ENCODE measurements at places on chromosomes 1 and 21.
A peak's percentile ranks its signal among the peaks of the same experiment; 100 is the strongest.

- DNase-seq: no peak
These were observed 98.1 kb upstream of the CXADR start for GRCh38 chr21:17414766-17415165.

- DNase-seq: no peak
These were observed 28.3 kb upstream of the KIF26B start for GRCh38 chr1:245126530-245126929.

GRCh38 chr21:41235201-41235600 is 67.2 kb downstream of the BACE2 start:
- peak; percentile 10 for DNase-seq

DNA sequence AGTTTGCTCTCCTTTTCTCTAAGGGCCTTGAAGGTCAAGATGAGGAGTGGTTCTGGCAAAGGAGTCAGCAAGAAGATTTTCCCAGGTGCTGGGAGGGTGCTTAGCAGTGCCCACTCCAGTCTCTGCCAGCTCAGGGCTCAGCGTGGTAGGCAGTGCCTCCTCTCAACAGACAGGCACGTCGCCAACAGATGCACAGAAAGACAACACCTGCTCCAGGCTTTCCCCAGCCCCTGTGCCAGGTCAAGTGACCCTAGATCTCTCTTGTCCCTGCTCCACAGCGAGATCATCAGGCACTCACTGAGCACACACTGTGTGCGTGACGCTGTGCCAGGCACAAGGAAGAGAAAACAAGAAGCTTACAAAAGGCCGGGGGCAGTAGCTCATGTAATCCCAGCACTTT is 86.0 kb downstream of the CASZ1 start:
- peak; percentile 59 for DNase-seq

DNA sequence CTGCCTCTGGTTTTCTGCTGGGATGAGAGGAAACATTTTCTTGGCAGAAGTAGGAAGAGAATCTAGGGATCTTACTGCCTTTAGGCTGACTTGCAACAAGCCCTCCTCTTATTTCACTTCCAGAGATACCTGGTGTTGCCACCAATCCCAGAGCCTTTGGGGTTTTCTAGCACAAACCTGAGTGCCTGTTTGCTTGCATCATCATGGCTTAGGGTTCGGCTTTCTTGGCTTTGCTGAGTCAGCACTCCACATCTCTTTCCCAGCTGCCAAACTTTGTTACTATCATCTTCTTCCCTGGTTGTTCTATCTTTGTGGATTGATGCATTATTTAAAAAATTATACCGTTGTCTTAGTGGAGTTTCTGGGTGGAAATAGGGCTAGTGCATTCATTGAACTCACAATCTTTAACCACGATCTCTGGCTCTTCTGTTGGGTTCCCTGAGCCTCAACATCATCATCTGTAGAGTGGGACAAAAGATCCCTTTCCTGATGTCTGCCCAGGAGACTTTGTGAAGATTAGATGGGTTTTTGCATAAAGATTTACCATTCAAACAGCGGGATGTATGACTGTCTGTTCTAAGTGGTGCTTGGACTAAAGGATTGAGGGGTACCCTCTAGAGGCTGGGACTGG is 76.6 kb upstream of the SELENON start:
- no peak for DNase-seq

- DNase-seq: no peak
These were observed 153.5 kb downstream of the RERE start for GRCh38 chr1:8663915-8664329.

- DNase-seq: no peak
These were observed 176.9 kb upstream of the LMO4 start for GRCh38 chr1:87151500-87152421.

GRCh38 chr1:41864471-41865040 is 54.2 kb downstream of the HIVEP3 start:
- DNase-seq: no peak

DNA sequence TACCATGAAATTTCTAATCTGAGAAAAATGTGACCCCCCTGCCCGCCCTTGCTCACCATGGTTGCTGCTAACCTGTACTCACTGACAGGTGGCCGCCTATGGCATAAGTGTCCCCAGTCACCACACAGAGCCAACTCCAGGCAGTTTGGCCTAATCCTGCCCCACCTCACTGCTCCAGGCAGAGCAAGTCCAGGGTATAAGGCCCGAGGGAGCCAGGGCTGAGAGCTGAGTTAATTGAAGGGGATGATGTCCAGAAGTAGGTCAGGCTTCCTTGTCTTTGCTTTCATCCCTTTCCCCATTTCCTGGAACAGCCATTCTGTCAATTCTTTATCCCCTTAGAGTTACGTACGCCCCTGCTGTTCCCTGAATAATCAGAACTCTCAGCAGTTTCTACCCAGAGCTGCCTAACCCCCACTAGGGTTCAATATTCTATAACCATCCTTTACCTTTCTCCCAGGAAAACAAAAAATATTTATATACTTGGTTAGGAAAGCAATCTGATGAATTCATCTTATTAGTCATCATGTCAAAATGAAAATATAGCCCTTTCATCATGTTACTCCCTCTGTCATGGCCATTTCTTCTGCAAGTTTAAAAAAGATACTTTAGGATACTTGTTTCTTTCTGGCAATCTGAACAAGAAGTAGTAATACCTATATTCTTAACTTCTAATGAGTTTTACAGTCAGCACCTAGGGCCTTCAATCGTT is 29.4 kb upstream of the CD101 start:
- no peak for DNase-seq

DNA sequence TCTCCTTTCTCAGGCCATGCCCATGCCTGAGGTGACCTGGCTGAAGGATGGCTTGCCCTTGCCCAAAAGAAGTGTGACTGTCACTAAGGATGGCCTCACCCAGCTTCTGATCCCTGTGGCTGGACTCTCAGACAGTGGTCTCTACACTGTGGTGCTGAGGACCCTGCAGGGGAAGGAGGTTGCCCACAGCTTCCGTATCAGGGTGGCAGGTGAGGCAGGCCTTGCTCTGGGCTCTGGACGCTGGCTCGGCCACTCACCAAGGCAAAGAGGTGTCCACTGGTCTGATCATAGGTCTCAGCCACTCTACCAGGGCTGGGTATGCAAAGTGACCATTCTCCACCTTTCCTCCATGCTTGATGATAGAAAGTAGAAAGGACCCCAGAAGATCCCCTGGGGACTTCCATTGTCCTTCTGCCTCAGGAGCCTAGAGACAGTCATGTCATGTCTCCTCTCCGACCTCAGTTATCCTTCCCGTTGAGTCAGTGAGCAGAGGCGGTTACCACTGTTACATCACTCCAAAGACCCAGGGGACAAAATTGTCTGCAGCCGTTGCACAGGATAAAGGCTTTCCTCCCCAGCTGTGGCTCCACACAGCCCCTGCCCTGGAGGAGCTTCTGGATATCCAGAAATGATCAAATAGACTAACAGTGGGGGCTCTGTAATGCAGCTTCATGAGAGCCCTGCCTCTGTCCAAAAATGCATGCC is 34.2 kb downstream of the IGFN1 start:
- no peak for DNase-seq

GRCh38 chr21:35149698-35150097 is 100.6 kb upstream of the RUNX1 start:
- no peak for DNase-seq

DNA sequence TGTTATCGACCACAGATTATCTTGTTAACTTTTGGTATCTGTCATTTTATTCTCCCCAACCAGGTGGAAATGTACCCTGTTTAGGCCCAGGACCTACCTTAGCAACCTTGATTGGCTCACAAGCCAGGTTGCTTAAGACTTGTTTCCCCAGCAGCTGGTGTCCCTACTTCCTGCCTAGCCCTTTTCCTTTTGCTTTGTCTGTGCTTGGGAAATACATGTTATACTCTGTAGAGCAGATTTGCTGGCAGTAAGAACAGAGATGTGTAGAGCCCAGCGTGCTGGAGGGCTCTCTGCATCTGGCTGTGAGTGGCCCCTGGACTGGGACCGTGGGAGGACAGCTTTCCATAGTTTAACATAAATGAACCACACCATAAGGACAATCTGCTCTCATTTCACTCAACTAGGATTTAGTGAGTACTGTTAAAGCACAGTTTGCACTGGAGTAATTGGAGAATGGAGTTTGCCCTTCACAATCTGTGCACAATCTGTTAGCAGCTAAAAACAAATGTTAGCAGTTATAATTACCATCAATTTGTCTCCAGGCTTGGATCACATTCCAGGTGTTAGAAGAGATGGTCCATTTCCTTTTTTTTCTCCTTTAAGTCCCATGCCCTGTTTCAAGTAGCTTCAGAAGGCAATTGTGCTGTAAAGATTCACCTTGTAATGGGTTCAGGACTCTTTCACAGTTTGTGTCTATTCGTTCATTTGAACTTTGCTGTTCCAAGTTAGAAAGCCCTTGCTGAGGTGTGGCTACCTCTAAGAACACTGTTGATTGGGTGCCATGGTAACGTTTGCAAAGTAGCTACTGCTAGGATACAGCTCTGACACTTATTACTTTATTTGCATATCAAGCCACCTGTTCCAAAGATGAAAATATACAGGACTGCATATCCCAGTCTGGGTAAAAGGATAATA is at the start of gene APOBEC4:
Gene APOBEC4, minus strand, starts transcription at position 770 of the 915 bp plus-strand sequence. CDS start 4,535 bp downstream, outside the sequence.
- DNase-seq: peak; percentile 6

DNA sequence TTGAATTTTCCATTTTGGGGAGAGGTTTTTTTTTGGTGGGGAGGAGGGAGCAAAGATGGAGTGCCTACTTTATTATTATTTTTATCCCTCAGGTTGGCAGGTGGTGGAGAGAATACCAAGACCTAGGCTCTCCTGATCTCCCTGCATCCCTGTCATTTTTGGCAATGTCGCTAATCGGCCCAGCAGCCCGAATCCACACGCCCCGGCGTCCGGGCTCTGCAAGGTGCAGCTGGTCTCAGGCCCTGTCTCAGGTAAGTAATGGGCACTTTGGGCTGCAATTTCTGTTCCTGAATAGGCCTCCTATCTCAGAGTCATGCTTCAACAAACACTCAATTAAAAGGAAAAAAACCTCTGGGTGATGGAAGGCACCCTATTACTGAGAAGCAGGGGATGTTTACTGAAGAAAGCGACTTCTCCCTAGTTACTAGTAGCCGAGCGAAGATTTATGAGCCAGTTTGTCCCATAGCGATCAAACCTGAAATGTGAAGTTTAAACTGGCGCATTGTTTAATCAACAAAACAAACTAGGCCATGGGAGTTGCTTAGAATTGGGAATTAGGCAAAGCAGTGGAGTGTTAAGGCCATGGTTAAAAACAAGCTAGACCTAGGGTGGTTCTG is 137.8 kb downstream of the RWDD3 start:
- peak; percentile 72 for DNase-seq

DNA sequence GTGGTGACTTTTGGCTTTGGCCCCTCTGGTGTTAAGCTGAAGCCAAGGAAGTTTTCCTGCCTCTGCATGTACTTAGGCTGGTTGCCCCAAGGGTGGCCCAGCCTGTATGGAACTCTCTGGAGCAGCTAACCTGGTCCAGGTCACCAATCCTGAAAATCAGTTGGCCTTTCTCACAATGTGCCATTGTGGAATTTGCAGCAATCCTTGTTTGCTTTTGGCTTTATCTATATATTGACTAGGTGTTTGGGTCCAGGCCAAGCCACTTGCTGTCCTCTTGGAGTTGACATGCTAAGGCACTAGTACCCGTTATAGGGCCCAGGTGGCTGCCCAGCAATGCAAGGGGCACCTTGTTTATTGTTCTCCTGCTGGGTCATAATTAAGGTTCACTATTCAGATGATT is 124.6 kb downstream of the CAMTA1 start:
- no peak for DNase-seq

DNA sequence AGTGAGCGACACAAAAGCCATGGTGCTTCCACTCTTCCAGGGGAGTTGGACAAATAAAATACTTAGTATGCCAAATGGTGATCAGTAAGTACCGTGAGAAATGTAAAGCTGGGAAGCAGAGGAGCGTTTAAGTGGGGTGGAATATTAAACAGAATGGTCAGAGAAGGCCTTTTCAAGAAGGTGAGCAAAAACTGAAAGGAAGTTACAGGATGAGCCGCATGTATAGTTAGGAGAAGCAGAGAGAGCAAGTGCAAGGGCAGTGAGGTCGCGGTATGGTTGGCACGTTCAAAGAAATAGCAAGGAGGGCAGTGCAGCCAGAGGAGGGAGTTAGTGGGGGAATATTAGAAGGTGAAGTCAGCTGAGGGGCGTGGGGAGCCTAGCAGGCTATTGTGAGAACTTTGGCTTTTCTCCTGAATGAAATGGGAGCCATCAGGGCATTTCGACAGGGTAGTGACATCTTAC is 748 bp upstream of the ATP6V0B start:
- DNase-seq: no peak

DNA sequence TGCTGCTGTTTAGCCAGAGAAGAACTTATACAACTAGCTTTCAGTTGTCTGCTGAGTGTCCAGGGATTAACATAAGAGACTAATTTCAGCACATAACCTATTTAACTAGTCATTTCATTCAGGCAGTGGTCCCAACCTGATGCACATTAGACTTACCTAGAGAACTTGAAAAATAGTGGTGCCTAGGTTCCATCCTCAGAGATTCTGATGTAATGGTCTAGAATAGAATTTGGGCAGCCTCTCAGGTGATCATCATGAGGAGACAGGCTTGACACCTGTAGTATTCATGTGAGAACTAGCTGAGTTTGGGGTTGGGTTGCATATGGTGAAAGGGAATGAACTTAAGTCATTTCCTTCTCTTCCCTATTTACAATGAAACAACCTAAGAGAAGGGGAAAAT is 24.8 kb downstream of the CNST start:
- no peak for DNase-seq

- DNase-seq: no peak
These were observed 23.8 kb downstream of the UBE4B start for GRCh38 chr1:10056599-10056987.

- no peak for DNase-seq
These were observed 50.2 kb downstream of the RABGAP1L start for GRCh38 chr1:174209347-174210187.

All from NCI-H1105 (cell line).